ENCODE measurements at places on chromosomes 5 and 9. TPM values are rescaled to one million over a fixed set of nuclear protein-coding genes. Genes with fewer than 3 reads are reported as not detected.

The SLC24A2 gene
- under 0.01 TPM for total RNA-seq

The SPATA9 gene
- total RNA-seq = not detected

The RPP25L gene
- total RNA-seq = 13.6 TPM

The QRFP gene
- total RNA-seq = not detected

The ALDOB gene
- not detected for total RNA-seq

The ENHO gene
- 0.22 TPM for total RNA-seq

The AK1 gene
- 80.7 TPM for total RNA-seq

The ZNF462 gene
- 10.9 TPM for total RNA-seq

The SGCD gene
- total RNA-seq = under 0.01 TPM

The CCDC187 gene
- total RNA-seq = not detected

The ARID3C gene
- 0.07 TPM for total RNA-seq

The EIF4E1B gene
- not detected for total RNA-seq

The PCDHGA12 gene
- total RNA-seq = 10.8 TPM

The CATSPER3 gene
- not detected for total RNA-seq

The CERCAM gene
- 20.7 TPM for total RNA-seq

The KIAA1958 gene
- total RNA-seq = 1.6 TPM

The IFNA13 gene
- not detected for total RNA-seq

The PAEP gene
- total RNA-seq = not detected

The TRIM14 gene
- total RNA-seq = 8.2 TPM

The GHR gene
- total RNA-seq = 1.7 TPM

The PPP1R26 gene
- 16.5 TPM for total RNA-seq

The LOX gene
- 62.9 TPM for total RNA-seq

The TRMO gene
- 14.8 TPM for total RNA-seq

The CDC14B gene
- 2.0 TPM for total RNA-seq

The SPATA31A3 gene
- not detected for total RNA-seq

The PCDHA7 gene
- 0.07 TPM for total RNA-seq
